ENCODE measurements at places on chromosomes 4 and X.

DNA sequence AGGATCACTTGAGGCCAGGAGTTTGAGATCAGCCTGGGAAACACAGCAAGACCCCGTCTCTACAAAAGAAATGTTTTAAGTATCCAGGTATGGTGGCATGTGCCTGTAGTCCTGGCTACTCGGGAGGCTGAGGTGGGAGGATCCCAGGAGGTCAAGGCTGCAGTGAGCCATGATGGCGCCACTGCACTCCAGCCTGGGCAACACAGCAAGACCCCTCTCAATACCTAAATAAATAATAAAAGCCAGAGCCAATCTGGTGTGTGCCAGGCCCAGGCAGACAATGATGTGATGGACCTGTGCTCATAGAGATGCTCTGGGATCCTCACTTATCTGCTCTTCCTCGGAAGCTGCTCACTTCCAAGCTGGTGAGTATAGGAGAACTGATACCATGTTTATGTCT, 18.2 kb upstream of the SASH3 start:
- DNase-seq, result no peak

- no peak for DNase-seq
Observed at GRCh38 chrX:150324035-150324728, 38.9 kb upstream of the MAMLD1 start.

DNA sequence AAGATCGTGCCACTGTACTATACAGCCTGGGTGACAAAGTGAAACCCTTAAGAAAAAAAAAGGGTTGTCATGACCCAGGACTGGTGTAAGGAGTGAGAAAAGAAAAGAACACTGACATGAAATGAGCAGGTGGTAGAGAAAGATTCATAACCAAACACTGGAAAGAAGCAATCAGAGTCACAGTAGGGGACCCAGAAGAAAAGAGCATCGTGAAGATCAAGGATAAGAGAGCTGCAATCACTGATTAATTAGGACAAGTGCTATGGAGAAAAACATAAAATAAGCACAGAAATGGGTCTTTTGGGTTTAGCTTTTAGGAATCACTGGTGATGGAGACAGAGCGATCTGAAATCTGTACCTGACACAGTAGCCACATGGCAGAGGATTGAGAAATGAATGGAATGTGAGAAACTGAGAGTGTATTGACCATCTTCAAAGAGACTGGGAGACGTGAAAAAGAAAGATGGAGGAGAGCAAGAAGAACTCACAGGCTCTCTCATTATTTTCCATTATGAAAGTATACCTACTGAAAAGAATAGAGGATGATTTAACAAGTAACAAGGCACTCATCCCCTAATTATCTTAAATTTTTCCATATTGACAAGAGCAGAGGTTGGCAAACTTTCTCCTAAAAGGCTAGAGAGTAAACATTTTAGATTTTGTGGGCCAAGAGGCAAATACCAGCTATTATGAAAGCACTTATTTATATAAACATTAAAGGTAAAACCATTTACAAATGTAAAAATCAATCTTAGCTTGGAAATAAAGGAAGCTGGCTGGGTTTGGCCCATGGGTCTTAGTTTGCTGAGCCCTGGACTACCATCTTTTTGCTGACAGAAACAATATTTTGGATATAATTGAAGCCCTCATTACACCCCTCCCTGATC, 7.3 kb downstream of the TMEM154 start:
- DNase-seq, result no peak

DNA sequence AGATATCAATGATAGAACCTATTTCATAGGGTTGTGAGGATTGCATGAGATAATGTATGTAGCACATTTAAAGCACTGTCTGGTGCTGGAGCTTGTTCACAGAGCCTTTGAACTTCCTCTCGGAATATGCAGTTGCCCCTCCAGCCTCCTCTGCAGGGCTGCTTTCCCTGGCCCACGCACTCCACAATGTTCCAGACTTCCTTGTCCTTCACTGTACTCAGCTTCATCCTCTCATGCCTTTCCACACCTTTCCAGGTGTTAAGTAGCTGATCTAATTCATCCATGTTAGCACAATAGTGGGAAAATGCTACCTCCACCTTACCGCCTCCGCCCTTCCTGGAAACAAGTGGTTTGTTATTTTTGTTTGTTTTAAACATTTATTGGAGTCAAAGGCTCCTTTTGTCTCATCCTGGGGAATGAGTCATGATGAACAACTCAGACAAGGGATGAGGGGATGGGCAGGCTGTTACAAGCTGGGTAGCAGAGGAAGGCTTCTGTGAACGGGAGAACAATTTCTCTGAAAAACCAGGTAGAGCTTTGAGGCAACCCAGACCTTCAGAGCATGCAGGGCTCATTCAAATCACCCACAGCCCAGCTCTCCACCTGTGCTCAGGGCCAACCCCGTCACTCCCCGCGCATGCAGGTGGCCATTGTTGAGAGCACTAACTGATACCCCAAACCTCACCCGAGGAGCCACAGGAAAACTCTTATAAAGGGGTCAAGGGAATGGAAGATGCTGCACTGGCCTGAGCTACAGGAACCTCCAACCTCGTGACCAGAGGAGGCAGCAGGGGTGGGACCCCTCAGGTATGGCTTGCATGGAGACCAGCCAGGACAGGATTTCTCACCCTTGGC, 84.9 kb upstream of the TBL1X start:
- DNase-seq, result no peak

DNA sequence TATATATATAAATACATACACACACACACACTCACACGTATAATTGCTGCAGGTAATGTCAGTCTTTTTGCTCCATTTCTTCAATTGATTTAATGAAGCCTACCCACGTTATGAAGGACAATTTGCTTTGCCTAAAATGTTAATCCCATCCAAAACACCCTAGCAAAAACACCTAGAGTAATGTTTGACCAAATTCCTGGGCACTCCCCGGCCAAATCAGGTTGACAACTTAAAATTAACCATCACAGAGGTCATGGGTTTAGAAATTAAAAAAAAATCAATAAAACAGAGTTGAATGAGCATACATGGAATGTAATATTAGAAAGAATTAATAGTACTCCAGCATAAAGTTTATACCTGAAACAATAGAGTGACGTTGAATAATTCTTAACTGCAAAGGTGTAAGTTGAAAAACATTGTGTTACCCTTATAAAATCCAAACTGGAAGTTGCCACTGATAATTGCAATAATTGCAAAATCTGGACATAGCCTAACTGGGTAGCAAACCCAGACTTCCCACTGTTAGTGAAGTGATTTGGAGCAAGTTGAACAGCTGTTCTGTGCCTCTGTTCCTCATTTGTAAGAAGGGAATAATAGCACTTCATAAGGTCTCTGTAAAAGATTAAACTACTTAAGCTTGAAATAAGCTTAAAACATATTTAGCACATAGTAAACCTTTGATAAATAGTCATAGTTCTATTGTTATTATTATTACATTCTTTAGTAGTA, 2120.5 kb downstream of the PCDH7 start:
- DNase-seq, result no peak

DNA sequence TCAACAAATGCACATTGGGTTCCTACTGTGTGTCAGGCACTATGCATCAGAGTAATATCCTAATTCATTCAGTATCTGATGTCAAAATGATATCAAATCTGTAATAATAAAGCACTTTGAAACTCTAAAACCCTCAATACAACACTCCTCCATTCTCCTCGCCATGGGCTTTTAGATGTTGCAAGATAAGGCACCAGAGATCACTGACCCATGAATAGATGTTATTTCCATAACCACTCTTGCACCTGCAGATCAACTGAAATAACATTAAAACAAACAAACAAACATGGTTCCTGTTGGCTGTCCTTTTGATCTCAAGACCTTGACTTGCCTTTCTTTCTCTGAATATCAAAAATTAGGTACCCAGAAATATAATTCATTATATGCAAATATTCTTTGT, 100.2 kb downstream of the MAB21L2 start:
- no peak for DNase-seq

GRCh38 chr4:16123356-16124084, 39.7 kb upstream of the PROM1 start:
- no peak for DNase-seq

- DNase-seq, result peak; percentile 64
Observed at GRCh38 chrX:13938051-13938828, 91.5 kb downstream of the GEMIN8 start.

DNA sequence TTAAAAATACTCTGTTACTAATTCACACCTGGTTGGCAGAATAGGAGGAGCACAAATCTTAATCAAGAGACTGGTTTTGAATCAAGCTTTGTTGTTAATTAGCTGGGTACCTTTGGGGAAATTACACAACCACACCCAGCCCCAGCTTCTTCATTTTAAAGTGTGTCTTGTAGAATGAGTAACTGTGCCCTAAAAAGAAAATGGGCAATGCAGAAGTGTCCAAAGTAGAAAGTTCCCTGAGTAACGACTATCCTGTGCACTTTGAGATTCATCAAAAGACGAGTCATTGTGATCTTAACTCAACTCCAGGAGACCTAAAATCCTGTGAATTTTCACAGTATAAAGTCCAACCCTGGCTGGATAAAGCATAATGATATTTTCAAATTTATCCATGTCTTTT, 792.3 kb upstream of the HS3ST1 start:
- DNase-seq, result no peak

GRCh38 chr4:145178740-145179280, 1.6 kb downstream of the OTUD4 start:
- no peak for DNase-seq

DNA sequence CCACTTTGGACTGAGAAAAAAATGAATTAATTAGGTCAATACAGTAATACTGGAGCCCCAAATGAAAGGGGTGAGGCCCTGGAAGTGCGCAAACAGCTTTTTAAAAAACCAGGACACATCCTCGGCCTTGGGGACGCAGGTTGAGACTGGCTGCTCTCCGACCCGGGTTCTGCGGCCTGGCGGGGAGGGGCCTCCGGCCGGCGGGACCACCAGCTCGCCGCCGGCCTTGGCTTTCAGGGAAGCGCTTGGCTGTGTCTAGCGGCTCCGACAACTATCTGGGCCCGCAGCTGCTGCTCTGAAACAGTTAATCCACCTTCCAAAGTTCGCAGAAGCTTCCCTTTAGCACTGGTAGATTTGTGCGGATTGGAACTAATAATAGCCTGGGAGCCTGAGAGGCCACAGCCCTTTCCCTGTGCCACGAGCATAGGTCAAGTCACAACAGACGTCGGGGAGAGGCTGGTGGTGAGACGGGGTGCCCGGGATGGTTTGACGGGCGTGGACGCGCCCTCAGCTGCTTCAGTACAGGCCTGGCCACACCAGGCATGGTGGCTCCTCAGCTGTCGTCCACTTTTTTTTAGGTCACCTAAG, 1.1 kb upstream of the SEL1L3 start:
- DNase-seq, result no peak

GRCh38 chr4:7827566-7827965, 112.1 kb downstream of the AFAP1 start:
- DNase-seq, result peak; percentile 35

DNA sequence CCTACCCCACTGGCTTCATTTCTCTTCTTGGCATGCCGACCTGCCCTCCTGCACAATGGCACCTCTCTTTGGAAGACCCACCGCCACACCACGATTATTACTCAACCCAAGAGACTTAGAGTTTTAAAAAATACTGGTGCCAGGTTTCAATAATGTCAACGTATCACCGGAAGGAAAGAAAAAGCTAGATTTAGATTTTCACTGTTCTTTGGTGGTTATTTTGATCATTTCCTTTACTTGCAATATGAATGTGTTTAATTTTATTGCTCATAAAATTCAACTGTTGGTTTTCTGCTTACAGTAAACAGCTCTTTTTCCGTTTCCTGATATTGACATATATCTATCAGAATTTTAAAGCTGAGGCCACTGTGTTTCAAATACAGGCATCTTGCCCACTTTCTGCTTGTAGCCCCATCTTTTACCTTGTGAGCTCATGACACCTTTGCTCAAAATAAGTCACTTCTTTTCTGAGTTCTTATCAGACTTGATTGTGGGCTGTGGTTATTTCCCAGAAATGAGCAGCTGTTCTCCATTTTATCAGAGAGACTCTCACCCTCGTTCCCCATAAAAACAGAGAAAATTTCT, 439.1 kb downstream of the INPP4B start:
- DNase-seq, result no peak

DNA sequence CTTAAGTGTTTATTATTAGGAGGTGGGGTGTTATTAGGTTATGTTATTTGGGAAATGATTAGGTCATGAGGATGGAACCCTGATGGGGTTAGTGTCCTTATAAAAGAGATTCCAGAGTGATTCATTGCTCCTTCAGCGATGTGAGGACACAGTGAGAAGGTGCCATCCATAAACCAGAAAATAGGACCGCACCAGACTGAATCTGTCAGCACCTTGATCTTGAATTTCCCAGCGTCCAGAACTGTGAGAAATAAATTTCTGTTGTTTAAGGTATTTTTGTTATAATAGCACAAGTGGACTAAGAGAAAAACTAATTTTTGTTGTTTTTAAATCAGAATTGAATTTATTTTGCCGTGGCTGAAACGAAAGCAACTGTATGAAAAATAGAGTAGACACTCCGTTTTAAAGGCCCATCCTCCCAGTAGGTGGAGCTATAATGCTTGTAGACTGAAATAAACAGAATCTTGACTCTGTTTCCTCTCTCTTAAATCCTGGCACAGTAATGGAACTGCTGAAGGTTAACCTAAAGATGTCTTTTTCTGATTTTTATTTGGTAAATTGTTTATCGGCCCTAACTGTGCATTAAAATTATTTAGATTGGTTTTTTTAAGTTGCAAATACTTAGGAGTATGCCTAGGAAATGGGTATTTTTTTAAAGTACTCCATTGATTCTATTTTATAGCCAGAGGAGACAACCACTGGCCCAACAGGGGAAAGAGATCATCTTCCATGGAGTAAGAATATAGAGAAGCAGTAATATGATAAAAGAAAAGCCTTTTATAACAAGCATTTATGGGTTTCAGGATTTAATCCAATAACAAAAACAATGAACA, 133.2 kb upstream of the ADAMTS3 start:
- DNase-seq, result no peak

DNA sequence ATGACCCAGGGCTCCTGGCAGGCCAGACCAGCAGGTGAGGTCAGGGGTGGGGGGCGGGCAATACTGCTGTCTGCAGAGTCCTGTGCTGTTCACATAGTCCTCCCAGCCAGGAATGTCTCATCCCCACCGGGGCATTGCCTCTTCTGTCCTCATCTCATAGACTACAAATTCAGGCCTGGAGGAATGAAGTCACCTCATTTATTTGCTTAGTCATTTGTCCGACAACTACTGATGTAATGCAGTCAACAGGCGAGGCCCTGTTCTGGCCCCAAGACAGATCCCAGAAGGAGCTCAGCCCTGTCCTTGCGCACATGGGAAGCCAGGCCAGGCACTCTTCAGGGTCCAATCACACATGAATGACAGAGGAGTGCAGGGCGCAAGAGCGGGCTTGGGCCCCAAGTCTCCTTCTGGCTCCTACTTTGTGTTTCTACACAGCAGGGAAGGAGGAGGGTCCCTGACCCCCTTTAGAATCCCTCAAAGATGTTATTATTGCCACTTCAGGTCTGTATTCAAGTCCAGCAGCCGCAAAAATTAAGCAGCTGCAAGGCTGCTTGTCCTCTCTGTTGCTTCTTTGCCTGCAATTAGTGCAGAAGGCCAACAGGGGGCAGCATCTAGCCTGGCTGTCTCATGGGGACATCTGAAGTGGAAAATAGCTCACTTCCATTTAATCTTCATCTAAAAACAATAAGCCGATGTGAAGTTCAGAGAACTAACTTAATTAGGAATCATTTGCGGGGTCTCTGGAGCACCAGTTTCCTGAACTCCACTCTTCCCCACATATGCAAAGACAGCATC, 15.2 kb upstream of the HMX1 start:
- no peak for DNase-seq

- DNase-seq, result no peak
Observed at GRCh38 chr4:74543231-74543781, 98.4 kb downstream of the AREG start.
